ENCODE measurements at places on chromosomes 13 and 19.

DNA sequence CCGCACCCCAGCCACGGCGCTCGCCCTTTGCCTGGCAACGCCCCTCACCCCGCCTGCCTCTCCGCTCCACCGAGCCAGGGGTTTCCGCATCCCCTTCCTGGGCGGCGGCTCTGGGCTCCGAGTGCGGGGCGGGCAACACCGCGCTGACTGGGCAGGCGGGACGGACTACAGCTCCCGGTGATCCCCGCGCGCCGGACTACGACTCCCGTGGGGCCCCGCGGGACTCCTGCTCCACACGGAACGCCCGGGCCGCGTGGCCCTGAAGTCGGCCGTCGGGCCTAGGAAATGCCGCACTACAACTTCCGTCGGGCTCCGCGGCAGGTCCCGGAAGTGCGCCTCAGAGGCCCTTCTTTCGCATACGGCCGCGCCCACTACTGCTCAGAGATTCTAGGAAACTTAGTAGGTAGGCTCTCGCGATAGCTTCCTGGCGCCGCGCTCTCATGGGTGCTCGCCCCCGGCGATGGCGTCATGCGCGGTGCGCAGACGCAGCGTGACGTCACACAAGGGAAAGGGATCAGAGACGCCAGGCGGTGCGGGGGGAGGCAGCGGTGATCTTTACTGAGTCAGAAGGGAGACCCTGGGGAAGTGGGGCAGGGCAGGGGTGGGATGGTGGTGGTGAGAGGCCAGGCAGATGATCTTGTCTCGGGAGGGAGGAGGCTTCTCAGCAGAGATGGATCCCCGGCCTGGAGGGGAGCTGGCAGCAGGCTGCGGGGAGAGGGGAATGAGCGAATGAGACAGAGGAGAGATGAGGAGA lies at the start of gene JOSD2:
JOSD2 (minus strand) TSS at position 123 of the 754 bp plus-strand sequence. CDS start 760 bp downstream, outside the sequence.
- DNase-seq: peak; percentile 99

DNA sequence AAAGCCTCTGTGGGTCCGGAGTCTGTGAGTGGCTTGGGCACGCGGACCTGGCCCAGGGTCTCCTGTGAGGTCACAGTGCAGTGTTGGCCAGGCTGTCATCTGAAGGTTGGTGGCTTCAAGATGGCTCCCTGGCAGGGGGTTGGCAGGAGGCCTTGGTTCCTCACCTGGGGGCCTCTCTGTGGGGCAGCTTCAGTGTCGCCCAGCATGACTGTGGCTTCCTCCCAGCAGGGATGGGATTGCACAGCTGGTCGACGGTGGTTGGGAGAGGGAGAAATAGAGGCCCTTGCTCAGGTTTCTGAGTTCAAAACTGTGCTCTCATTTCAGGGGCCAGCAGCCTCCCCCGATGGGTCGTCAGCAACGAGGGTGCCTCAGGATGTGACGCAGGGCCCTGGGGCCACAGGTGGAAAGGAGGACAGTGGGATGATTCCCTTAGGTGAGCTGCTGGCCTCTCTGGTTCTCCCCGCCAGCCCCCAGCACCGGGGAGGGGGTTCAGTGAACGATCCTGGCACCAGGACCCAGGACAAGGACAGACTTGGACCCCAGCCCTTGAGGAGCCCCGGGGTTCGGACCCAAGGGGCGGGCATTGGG lies 17.2 kb downstream of the ZNF444 start:
- no peak for DNase-seq

DNA sequence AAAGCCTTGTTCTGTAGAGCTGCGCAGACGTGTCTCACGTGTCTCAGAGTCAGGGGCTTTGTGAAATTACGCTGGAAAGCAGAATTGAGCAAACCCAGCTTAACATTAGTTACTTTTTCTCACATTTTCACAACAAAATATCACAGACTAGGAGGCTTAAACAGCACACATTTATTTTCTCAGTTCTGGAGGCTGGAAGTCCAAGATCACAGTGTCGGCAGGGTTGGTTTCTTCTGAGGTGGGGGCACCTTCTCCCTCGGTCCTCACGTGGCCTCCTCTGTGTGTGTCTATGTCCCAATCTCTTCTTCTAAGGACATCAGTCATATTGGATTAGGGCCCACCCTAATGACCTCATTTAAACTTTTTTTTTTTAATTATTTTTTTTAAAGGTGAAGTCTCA lies 4.7 kb upstream of the EIF3G start:
- no peak for DNase-seq

DNA sequence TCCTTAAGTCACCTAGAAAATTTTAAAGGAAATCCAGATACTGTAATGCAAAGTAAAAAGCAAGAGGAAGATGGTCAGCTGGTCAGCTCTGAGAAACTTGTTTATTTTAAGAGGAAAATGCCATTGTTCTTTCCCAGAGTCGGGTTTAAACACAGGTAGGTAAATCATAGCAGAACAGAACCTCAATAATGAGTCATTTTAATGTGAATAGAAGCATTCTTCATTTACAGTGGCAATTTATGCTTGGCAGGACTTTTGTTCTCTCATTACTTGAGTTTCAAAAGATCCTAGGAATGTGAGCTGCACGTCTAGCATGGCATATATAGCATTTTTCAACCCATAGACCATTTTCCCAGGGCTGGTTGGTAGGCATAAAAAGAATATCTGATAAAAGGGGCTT lies 132.3 kb downstream of the LIG4 start:
- no peak for DNase-seq

DNA sequence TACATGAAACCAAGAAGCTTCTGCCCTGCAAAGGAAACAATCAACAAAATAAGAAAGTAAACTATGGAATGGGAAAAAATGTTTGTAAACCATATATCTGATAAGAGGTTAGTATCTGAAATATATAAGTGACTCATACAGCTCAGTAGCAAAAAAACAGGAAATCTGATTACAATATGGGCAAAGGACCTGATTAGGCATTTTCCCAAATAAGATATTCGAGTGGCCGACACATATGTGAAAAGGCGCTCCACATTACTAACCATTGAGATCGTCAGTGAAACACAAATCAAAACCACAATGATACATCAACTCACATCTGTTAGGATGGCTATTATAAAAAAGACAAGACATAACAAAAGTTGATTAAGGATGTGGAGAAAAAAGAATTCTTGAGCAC lies 2818.6 kb upstream of the PCDH20 start:
- no peak for DNase-seq
